ENCODE measurements at places on chromosomes 7 and 10.

- no peak for DNase-seq
Observed at GRCh38 chr10:1947464-1948003, 210.2 kb upstream of the ADARB2 start.

- no peak for DNase-seq
Observed at GRCh38 chr7:85765698-85766298, 578.9 kb upstream of the SEMA3D start.

- DNase-seq: peak; percentile 52
Observed at GRCh38 chr10:3323865-3324498, 151.4 kb upstream of the PITRM1 start.

DNA sequence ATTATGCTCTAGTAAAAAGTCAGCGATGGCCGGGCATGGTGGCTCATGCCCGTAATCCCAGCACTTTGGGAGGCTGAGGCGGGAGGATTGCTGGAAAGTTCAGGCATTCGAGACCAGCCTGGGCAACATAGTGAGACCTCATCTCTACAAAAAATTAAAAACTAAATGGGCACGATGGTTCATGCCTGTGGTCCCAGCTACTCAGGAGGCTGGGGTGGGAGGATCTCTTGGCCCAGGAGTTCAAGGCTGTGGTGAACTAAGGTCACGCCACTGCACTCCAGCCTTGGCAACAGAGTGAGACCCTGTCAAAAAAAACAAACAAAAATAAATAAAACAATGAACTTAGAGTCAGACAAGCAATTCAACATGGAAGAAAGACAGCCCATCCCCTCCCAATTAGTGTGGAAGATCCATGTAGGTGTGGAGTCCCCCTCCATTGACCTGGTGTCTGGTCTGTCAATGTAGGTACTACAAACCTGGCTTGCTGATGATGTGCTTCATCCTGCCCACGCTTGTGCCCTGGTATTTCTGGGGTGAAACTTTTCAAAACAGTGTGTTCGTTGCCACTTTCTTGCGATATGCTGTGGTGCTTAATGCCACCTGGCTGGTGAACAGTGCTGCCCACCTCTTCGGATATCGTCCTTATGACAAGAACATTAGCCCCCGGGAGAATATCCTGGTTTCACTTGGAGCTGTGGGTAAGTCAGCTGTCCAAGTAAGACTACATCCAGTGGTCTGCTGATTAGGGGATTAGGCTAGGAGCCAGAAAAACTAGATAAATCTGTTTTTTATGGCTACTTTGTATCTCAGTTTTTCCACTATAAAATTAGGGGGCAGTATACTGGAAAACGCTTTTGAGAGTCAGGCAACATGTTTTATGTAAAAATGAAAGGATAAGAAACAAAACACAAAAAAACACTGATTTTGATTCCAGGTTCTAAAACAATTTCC is 9.3 kb downstream of the SCD start:
- DNase-seq: no peak

- no peak for DNase-seq
Observed at GRCh38 chr7:37089972-37090371, 358.7 kb downstream of the ELMO1 start.

DNA sequence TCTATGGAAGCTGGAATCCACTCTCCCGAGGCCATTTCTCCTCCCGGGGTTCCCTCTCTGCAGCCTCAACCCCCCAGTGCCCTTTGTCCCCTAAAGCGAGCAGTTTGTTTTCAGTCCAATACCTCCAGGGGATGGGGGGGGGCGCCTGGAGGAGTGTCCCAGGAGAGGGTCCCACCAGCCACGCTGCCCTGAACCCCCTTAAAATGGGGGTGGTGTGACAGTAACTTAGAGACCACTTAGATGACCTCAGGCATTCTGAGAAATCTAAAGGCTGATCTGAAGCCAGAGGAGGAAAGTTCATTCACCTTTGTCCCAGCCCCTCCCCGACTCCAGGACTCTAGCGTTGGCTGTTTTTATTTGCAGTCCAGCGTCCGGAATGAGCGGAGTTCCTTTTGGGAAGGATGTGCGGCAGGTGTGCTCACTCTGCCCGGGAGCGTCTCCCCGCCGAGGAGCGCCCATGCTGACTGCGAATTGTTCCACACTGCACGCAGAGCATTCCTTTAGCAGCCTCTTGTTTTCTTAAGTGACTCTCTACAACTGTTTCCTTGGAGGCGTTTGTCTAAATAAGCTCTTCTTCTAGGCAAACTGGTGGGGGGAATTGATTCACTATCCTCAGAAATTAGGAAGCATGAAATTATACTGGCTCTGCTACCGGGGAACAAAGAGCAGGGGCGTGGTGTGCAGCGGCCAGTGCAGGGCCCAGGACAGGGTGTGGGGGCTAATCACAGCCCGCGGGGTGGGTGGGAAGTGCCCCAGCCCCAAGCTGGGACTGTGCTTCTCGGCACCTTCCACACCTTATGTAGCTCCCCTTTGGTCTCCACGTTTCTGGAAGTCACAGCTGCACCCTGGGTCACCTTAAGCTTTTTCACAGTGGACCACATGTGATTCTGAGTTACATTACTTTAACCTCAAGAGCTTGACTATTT is 46.3 kb downstream of the SYPL1 start:
- no peak for DNase-seq

DNA sequence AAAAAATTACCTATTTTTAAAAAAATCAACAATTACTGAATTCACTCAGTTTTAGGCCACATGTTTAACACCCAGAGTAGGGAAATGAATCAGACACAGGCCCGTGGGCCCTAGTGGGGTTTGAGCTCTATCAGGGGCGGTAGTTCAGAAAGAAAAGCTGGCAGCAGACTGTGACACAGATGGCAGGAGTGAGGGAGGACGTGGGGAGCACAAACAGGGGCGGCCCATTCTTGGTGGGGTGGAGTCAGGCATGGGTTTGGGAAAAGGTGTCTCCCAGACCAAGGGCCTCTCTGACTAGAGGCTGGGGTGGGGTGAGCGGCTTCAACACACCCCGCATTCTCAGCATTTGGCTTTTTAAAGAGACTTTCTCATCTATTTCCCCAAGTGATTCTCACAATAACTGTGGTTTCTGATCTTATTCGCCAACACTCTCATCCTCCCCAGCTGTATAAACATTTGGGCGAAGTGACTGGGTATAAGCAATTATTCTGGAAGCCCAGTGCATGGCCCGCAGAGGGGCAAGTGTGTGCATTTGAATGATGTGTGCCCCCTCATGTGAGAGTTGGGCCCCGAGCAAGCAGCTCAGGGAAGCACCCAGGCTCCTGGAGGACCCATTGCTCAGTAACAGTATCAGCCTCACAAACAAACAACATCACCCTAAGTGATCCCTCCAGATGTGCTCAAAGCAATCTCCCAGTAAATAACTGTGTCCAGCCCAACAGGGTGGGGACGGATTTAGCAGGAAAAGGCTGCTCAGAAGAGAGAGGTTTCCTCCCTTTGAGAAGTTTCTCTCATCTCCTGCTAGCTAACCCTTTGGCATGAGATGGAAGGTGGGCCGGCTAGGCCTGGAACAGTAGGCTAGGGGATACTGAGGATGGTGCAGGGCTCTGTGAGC is 437.6 kb upstream of the ZMIZ1 start:
- DNase-seq: peak; percentile 37

GRCh38 chr7:71780282-71780681 is 631.9 kb downstream of the CALN1 start:
- DNase-seq: no peak

DNA sequence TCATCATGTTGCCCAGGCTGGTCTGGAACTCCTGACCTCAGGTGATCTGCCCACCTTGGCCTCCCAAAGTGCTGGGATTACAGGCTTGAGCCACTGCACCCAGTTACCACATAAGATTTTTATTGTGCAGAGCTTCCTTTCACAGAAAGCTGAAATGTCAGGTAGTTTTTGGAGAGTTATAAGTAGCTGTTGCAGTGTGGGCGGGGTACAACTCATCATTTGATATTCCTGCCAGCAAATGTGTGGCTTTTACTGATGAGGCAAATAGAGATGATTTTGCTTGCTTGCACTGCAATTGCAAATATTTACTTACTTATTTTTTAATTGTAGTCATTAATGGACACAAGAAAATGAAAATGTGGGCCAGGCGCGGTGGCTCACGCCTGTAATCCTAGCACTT is 32.4 kb downstream of the NKX2-3 start:
- no peak for DNase-seq

DNA sequence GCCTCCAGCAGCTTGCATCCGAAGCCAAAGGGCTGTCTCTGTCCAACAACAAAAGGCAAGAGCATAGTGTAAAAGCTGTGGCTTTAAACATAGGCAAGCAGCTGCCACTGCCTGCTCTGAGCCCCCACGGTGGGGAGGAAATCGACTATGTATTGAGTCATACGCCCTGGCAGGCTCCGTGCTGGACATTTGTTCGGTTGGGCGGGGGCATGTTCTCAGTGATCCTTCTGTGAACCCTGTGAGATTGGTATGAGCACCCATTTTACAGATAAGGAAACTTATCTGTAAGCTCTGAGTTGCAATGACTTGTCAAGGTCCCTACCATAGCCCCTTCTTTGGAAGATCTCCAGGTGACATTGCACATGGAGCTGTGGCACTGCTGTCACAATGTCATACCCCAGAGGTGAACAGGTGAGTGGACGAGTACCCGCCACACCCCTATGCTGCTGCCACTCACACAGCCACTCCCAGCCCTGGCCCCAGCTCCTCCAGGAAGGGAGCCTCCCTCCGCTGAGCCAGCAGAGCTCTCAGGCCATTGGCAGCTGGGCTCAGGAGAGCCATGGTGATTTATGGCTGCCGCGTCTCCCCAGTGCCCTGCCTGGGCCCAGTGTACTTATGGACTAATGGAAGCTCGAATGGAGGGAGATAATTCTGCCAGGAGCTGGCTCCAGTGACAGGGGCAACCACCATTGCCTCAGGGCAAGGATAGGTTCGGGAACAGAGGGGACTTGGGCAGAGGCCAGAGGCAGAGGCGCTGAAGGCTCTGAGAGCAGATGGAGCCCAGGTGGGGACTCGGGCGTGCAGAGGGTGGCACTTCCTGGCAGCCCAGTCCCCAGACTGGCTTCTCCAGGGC is 43.7 kb downstream of the UNC5B start:
- peak; percentile 81 for DNase-seq

- no peak for DNase-seq
Observed at GRCh38 chr10:48623607-48624132, 18.8 kb upstream of the ARHGAP22 start.

DNA sequence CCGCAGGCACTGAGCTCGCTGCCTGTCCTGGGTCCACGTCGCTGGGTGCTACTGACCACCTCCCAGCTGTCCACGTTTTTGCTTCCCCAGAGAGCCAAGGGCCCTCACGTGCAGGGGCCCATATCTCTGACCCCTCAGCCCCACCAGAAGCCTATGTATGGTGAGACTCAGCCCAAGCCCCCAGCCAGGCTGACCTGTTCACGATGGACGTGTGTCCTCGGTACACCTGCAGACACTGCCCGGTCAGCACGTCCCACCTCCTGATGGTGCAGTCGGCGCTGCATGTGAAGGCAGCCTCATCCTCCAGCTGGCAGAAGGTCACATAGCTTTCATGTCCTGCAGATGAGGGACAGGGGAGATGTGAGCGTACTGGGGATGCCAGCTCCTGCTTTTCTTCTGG is 9.9 kb downstream of the WDR86 start:
- DNase-seq: no peak

GRCh38 chr7:90320801-90321494 is at the start of gene FAM237B:
FAM237B (minus strand) TSS chr7:90321304; CDS start chr7:90319748, 1,556 bp downstream.
- no peak for DNase-seq

- DNase-seq: no peak
Observed at GRCh38 chr10:14200698-14201544, 129.8 kb downstream of the FRMD4A start.

- no peak for DNase-seq
Observed at GRCh38 chr7:80622541-80622940, 15.9 kb upstream of the CD36 start.

- DNase-seq: no peak
Observed at GRCh38 chr10:3470191-3470590, 297.6 kb upstream of the PITRM1 start.

DNA sequence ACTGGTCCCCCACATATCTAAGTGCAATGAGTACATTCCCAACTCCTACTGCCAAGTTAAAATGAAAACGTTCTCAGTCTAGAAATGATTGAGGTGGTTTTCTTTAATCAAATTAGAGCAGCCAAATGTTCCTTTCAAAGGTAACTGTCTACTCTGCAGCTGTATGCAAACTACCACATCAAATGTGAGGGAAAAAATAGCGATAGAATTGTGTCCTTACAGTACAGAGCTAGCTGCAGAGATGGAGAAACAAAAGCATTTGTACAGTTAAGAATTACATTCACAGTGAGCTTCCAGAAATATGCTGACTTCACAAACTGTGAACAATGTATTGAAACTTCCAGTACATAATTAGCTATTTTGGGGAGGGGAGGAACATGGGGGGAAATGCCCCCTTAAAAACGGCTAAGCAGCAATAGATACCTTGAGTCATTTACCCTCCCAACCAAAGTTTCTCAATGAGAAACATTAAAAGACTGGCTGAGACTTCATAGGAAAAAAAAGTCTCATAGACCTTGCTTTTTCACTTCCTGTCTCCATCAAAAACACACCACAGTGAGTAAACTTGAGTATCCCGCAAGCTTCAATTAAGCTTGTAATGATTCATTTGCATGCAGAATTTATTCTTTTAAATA is 22.9 kb downstream of the CDK6 start:
- DNase-seq: no peak

- no peak for DNase-seq
Observed at GRCh38 chr10:7264313-7264756, 146.5 kb downstream of the SFMBT2 start.

DNA sequence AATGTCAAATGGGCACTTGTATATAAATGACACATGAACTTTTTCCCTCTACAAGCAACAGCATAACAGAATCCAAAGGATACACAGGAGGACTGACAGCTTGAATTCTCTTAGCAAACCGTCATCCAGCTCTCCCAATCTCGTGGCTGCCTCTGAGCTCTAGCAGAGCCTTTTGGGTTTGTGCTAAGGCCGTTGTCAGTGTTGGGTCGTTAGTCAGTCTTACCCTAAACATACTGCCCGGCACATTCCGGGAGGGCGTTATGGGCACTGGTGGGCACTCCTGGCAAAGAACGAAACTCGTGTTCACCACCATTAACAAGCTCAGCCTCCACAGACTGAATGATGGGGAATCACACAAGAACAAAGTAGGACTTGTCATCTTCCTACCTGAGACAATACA is 19.6 kb upstream of the ENO4 start:
- no peak for DNase-seq

DNA sequence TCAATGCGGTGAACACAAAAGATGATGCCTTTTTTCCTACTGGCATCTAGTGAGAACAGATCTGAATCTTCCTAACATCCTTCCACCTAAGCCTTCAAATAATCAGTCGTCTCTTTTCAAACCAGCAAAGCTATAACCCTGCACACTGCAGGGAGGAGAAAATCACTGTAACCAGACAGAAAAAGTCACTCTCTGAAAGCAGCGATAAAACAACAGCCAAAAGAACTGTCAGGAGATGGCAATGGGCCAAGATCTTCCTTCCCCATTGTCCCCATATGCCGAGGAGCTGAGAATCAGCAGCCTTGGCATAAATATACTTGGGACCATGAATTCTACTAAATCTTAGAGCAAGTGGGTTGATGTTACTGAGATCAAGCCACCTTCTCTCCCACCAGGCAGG is 13.1 kb downstream of the FZD9 start:
- DNase-seq: no peak

GRCh38 chr7:80218723-80219122 is 84.1 kb downstream of the GNAI1 start:
- no peak for DNase-seq

- DNase-seq: no peak
Observed at GRCh38 chr10:1175956-1176565, 119.9 kb downstream of the WDR37 start.
